ENCODE measurements at places on chromosomes 11 and 22.

- DNase-seq: no peak
Observed at GRCh38 chr11:1782031-1782590, 18.4 kb upstream of the CTSD start.

DNA sequence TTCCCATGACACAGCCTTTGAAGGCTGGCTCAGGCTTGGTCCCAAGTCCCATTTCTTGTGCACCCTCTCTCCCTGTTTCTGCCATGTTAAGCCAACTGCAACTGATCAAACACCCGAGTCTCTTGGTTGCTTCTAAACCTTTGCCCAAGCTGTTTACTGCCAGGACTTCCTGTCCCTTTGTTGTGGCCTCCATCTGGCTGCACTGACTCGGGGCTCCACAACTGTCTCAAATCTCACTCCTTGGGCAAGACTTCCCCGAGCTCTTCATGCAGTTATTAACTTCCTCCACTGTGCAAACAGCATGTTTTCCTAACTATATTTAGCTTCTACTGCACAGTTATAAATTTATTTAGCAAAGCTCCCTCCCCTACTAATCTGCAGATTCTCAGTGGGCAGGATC is 4.3 kb downstream of the VPREB1 start:
- DNase-seq: no peak

DNA sequence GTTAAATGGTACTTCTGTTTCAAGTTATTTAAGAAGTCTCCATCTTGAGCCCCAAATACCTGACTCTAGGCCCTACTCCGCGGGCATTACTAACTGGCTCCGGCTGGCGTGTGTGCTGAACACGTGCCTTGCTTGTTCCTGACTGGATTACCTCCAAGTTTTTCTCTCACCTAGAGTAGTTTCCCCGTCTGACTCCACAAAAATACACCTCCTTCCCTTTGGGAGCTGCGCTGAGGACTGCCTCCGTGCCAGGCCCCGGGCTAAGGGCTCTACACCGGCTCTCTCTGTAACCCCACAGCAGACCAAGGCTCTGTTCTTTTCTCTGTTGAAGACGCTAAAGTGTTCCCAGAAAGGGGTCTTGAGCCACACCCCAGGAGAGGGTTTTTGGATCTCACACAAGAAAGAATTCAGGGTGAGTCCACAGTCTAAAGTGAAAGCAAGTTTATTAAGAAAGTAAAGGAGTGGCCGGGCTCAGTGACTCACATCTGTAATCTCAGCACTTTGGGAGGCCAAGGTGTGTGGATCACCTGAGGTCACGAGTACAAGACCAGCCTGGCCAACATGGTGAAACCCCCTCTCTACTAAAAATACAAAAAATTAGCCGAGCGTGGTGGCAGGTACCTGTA is 61.8 kb downstream of the ANO1 start:
- DNase-seq: no peak

DNA sequence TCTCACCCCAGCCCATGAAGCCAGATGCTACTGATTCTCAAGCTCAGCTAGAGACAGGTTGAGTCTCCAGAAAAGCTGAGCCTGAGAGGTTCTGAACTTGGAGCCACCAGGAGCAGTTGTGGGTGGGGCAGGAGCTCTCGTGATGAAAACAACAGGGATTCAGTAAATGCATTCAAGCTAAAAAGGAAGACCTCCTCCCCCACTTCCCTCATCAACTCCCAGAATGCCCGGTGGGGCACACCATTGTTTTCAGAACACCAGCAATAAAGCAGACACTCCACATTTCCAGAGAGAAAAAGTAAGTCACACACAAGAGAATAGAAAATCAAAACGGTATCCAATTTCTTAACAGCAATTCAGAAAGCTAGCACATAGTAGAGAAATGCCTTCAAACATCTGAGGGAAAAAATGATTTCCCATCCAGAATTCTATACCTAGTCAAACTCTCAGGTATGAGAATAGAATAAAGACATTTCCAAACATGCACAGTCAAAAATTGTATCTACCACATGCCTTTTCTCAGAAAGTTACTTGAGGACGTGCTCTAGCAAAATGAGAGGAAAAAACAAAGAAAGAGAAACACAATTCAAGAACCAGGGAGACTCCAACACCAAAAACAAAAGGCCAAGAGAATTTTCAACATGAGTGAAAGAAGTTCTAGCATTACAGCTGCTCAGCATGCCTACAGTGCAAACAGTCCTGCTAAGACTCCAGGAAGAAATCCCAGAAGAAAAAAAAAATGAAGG is 56.8 kb downstream of the CDKN1C start:
- DNase-seq: no peak

GRCh38 chr11:45853332-45854219 is 6.3 kb downstream of the CRY2 start:
- DNase-seq: no peak

All from stimulated activated CD8-positive, alpha-beta memory T cell treated with anti-CD3 and anti-CD28 coated beads, Interleukin-15, amount 100 ng/mL, for 1 hour (primary cell).